HL-60 (cell line): ENCODE measurements at places on chromosomes 7 and 10.

- DNase-seq: no peak
These were observed 152.3 kb downstream of the SDK1 start for GRCh38 chr7:3453398-3453797.

- DNase-seq: peak; percentile 19
These were observed 17.5 kb downstream of the ATP6V1F start for GRCh38 chr7:128879939-128880746.

DNA sequence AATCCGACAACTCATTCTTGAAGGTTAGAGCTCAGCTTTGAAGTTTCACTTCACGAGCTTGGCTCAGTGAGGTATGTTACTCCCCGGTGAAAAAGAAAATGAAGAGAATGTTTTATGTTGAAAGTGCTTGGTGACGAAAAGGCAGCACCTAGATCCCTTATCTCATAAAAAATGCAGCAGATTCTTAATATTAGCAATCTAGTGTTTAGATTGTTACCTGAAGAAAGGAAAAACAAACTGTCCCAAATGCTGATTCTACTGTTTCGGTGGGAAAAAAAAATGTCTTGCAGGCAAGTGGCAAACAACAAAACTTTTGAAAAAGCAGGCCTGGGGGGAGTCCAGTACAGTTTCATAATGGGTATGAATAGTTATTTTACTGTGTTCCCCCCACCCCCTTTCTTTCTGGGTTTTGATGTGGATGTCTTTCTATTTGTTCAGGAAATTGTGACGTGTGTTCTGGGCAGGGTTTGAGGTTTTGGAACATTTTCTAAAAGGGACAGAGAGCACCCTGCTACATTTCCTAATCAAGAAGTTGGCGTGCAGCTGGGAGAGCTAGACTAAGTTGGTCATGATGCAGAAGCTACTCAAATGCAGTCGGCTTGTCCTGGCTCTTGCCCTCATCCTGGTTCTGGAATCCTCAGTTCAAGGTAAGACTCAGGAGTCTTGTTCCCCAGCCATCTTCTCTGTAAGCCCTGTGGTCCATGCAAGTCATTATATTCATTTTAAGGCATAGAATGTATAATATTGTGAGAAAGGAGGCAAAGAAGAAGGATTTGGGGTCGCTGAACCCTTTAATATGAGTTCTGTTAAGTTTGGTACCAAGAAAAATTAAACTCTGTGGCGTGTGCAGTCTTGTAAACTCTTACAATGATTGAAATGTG is at the start of gene SRGN:
SRGN (plus strand) TSS at position 514 of the 881 bp plus-strand sequence; CDS start at position 569, 55 bp downstream.
- peak; percentile 95 for DNase-seq

- DNase-seq: no peak
These were observed 32.7 kb upstream of the FZD8 start for GRCh38 chr10:35674843-35675242.

- peak; percentile 64 for DNase-seq
These were observed 1.4 kb downstream of the MXI1 start for GRCh38 chr10:110208614-110209453.

DNA sequence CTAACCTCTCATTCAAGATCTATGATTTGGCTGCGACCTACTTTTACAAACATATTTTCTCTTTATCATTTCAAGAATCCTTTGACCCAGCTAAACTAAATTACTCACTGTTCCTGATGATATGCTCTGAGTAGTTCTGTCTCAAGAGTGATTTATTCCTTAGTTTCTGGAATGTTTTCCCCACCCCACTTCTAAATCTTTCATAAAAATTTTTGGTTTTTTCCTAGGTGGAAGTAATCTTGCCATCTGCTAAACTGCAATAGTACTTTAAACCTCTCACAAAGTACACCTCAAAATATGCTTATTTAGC is 170.8 kb downstream of the DNAJC1 start:
- no peak for DNase-seq

- no peak for DNase-seq
These were observed 9.3 kb downstream of the TBATA start for GRCh38 chr10:70775679-70776454.

DNA sequence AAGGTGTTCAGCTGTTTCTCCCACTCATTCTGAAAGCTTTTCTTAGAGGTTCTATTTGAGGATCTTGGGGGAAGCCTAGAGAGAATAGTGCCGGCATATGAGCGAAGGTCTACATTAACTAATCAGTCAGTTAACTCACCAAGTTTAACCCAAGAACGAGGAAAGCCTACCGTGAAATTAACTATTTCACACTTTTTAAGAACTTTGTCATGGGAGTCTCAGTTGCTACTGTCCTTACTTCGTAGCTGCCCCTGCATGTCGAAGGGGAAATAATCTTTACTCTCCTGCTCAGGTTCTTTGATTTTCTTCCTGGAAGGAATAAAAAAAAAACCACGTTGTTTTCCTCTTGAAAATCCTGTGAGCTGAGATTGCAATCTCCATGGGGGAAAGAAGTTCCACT is 115.1 kb downstream of the FRMD4A start:
- DNase-seq: no peak

DNA sequence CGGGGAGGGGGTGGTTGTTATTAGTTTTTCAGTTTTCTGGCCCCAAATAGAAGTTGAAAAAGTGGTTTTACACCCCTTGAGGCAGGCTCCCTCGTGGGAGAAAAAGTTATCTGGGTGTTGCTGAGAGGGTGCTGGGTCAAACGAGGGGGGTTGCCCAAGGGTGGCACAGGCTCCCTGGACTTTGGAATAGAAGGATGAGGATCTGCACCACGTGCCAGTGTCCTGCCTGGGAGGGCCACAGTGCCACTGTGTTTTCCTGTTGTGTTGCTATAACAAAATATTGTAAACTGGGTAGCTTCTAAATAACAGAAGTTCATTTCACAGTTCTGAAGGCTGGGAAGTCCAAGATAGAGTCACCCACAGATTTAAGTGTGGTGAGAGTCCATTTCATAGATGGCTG is 181.9 kb downstream of the CXCL12 start:
- no peak for DNase-seq
